Endothelial cell of umbilical vein (primary cell): ENCODE measurements at places on chromosomes 7 and 10. TPM values are rescaled to one million over a fixed set of nuclear protein-coding genes. Genes with fewer than 3 reads are reported as not detected.

The BICC1 gene
- 0.29 and 0.32 TPM in 2 replicates for total RNA-seq

The STRIP2 gene
- 8.8 and 10.0 TPM in 2 replicates for total RNA-seq

The NPY4R2 gene
- total RNA-seq, result not detected in 2 replicates

The LRIT1 gene
- not detected in 2 replicates for total RNA-seq

The DNAJC9 gene
- 47.1 and 55.0 TPM in 2 replicates for total RNA-seq

The TMEM196 gene
- total RNA-seq, result not detected in 2 replicates
